CD4-positive, alpha-beta T cell treated with Interleukin-1 beta for 1 hour (primary cell): ENCODE measurements at places on chromosomes 11 and 22.

DNA sequence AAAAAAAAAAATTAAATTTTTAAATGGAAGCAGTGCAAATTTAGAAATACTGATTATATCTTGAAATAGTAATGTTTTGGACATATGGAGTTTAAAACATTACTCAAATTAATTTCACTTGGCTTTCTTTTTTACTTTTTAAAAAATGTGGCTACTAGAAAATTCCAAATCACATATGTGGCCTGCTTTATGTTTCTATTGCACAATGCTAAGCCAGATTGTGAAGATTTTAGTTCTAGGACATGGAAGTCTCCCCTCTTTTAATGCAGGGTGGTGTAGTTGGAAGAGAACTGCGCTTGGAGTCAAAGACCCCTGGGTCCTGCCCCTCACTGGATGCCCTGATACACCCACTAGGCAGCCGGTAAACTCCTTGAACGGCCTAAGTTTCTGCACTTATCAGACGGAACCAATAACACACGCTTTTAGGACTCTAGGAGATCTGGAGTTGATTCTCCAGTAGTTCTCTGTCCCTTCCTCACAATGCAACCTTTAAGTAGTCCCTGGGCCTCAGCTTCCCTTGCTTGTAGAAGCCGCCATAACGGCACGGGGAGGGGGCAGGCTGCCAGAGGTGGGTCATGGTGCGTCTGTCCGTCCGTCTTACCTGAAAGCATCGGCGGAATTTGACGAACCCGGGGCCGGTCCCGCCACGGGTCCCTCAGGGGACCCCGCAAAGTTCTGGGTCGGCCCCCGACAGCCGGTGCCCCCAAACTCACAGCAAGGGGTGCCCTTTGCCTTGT lies 505 bp downstream of the FAM227A start:
- DNase-seq: no peak

GRCh38 chr11:45058647-45058950 lies 87.8 kb upstream of the PRDM11 start:
- DNase-seq: no peak

- no peak for DNase-seq
These were observed 372.4 kb downstream of the NXPE2 start for GRCh38 chr11:115050756-115051155.

DNA sequence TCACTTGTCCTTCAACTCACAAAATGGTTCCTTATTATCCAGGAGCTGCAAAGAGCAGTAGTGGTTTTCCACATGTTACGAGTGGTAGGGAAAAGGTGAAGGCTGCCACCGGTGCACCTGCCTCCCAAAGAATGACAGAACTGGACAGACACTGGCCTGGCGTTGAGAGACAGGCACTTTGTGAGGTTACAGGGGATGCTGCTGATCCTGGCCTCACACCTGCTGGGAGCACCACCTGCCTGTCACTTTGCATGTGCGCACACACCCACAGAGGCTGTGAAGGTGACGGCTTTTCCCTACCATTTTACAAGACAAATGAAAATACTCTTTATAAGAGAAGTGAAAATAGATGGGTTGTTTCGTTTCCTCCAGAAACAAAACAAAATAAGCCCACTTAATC lies 175.3 kb upstream of the B3GAT1 start:
- DNase-seq: no peak

DNA sequence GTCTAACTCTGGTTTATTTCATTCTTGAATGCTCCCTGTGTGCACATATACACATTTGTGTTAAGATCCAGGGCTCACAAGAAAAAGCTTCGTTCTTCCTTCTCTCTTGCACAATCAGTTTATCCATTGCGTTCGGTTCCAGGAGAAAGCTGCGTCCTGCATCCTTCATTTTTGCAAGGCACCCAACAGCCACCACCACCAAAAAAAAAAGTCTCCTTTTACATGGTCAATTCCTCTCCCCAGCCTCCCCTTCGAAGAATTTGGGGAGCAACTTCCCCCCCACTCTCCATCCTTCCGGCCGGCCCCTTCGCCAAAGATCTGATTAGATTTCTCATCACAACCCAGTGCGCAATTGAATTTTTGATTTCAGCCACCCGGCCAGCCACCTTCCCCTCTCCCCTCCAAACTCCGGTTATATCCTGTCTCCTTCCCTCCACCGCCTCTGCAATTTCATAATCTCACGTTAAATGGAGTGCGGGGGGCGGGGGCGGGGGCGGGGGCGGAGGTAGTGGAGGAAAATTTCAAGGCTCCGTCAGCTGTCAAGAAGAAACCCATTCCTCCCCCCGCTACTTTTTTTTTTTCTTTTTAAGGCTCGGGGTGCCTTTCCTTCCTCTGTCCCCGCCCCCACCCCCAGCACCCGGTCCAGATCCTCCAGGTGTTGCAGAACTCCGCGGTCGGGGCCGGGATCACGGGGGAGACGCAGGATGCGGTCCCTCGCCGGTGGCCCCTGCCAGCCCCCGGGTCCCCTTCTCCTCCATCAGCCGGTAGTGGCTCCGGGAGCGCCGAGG lies 1166.5 kb downstream of the LRRC4C start:
- DNase-seq: no peak

DNA sequence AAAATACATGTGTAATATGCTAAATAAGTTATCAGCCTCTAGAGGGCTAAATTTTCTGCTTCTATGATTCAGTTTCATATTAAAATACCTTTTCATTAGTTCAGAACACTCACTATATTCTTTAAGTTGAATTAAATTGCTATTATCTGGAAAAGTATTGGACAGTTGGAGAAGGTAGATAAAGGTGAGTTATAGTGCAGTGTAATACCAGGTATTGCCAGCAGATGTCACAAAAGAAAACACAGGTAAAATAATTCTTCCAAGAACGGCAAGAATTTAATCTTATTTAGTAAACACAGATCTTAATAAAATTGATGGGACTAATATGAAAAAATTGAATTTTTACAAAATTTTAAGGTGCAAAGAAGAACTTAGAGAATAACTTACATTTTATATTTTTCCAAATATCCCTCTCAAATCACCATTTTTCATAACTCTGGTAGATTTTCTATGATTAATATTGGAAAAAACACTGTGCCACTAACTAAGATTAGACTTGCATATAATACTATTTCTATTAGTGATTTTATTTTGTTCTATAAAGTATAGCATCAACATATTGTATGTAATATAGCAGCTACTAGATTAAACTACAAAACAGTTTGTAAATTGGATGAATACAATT lies 1.7 kb upstream of the LRRC4C start:
- no peak for DNase-seq

DNA sequence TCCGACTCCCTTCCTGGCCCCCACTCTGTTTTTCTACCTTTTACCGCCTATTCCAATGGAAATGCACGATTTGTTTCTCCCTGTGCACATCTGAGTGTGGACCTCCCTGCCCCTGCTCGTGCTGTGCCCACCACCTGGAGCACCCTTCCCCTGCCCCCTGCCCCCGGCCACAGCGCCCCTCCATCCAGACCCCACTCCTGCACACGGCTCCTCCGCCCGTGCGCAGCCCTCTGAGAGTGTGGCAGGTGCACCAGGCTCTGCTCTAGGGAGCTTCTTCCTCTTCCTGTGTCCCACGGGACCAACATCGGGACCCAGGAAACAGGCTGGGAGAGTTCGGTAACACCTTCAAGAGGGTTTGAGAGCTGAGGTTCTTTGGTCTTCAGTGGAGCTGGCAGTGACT lies 62.9 kb downstream of the LRP5 start:
- no peak for DNase-seq

- no peak for DNase-seq
These were observed 7.1 kb downstream of the MS4A2 start for GRCh38 chr11:60095477-60096120.
